ENCODE measurements at places on chromosomes 4 and X.

DNA sequence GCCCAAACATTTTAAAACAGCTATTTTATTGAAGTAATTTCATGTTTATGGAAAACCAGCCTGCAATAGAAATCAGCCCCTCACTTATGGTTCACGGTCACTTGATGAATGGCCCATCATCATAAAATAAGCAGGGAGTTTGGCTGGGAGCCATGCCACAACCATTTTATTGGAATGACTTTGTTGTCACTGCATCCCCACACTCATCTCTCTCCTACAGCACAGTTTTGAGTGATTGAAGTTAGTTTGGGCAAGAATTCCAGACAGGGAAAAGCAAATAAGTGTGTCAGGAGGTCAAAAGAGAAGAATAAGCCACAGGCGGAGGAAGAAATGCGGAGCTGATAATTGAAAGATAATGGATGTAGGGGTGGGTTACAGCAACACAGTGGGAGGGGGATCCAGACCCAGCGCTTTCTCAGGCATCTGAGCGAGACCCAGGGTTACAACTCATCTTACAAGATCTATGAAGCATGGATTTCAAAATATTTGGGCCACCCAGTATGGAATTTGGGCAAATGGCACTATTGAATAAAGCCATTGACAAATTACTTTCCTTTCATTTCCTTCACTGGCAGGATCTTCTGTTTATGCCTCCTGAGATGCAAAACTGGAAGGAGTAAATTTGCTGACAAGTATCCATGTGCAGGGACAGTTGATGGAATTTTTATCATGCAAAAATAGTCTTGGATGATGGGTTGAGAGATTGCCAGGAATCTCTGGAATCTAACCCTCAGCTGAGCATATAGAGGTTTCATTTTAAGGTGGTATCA is 100.8 kb downstream of the SHROOM3 start:
- DNase-seq: no peak

DNA sequence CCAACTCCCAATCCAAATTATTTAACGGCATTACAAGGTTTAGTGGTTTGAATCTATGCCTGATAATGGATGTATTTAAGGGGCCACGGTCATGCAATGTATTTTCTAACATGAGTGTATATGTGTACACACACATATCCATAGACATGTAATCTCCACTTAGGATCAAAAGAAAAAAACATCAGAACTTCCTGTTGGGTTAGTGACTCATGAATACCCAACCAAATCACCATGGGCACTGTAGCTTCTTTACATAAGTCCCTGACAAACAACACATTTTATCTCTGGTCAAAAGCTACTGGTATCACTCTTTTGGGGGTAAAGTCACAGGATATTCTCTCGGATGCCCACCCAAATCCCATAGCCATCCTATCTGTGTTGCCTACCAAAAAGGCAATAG is 36.5 kb upstream of the TFDP3 start:
- DNase-seq: no peak

DNA sequence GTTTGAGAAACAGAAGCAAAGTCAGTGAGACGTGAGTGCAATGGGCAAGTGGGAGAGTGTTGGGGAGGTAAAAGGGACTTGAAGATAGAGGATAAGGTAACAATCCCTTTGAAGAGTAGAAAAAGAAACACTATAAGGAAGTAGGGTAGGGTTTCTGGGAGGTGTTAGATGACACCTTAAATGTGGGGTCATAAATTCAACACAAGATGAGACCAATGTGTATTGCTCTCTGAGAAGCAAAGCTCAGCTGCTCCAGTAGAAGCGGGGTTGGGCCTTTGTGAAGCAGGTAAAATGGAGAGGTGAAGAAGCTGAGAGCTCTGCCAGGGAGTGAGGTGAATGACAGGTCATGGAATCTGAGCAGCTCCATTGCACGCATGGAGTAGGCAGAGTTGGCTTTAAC is 85.3 kb downstream of the REELD1 start:
- DNase-seq: no peak

DNA sequence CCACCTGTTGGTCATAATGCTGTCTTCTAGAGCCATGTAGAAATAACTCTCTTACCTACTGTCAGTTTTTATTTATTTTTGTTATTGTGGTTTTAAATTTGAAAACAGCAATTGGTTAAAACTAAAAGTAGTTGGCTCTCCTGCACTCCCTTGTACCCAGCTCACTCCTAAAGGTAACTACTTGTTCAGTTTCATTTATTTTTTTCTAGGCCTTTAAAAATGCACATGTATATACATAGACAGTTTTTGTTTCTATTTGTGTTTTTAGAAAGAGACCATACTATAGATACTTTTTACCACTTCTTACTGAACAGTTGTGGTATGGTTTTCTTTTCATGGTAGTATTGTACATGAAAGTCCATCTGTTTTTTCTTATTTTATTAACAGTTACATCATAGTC is 16.8 kb downstream of the SMAD1 start:
- DNase-seq: no peak

GRCh38 chrX:65697915-65698796 is 30.7 kb downstream of the MSN start:
- DNase-seq: peak; percentile 45

DNA sequence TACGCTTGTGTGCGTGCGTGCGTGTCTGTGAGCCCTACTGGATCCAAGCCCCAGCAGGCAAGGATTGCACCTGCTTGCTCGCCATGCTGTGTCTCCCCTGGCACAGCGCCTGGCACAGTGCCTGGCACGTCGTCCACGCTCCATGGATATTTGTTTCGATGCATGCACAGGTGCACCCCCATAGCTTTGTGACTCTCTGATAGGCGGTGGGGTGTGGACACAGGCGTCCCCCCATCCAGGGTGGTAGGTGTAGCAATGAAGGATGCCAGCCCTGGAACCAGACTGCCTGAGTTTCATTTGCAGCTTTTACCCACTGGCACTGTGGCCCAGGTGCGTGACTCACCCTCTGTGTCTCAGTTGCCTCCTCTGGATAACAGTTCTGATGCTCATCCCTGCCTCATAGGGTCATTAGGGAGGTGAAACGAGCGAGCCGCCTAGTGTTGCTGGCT is 20.2 kb downstream of the PIGG start:
- no peak for DNase-seq

- DNase-seq: no peak
These were observed 120.6 kb upstream of the NUDT6 start for GRCh38 chr4:123043013-123043412.

DNA sequence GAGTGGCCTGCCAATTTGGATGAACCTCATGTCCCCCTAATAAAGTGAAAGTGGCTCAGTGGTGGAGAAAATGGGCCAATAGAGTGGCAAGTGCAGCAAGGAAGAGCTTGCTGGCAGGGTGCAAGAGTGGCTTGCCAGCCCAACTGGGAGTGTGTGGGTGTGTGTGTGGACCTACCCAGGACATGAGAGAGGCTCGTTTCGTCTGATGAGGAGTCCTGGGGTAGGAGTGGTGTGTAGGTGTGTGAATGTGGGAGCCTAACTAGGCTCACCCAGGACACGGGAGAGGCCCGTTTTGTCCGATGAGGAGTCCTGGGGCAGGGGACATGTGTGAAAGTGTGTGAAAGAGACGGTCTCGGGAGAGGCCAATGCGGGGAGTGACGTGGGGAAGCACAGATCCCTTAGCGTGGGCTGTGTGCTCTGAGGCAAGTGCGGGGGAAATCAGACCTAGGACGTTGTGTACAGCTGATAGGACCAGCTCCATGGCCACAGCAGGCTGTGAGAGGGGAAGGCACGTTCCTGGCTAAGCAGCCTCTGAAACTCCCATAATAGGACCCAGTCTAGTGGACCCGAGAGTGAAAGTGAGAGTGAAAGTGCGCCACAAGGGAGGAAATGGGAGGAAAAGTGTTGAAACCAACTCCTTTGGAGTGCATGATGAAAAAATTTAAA is 5.3 kb downstream of the GAGE10 start:
- no peak for DNase-seq

DNA sequence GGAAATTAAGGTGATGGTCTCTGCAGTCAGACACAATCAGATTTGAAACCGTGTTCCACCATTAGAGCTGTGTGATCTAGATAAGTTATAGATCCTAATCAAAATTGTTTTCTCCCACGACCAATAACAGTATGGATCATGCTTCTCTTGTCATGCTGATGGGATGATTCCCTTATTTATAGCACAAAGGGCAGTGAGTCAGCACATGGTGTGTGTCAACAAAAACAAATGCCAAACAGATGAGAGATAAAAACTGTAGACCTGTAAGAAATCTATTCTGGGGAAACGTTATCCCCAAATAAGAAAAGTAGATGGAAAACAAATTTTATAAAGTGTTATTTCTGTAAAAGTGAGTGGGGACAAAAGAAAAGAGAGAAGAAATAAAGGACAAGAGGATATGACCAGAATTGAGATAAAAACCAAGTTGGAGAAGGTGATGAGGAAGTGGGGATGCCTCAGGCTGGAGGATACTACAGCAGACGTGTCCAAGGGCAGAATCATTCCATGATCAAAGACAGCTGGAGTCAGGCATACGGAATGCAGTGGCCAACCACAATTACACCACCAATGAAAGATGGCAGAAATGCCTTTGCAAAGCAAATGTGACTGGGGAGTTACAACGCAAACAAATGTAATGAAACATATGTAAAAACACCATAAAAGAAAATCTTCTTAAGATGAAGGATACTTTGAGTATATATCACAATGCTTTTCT is 377.8 kb upstream of the PRKX start:
- DNase-seq: no peak

DNA sequence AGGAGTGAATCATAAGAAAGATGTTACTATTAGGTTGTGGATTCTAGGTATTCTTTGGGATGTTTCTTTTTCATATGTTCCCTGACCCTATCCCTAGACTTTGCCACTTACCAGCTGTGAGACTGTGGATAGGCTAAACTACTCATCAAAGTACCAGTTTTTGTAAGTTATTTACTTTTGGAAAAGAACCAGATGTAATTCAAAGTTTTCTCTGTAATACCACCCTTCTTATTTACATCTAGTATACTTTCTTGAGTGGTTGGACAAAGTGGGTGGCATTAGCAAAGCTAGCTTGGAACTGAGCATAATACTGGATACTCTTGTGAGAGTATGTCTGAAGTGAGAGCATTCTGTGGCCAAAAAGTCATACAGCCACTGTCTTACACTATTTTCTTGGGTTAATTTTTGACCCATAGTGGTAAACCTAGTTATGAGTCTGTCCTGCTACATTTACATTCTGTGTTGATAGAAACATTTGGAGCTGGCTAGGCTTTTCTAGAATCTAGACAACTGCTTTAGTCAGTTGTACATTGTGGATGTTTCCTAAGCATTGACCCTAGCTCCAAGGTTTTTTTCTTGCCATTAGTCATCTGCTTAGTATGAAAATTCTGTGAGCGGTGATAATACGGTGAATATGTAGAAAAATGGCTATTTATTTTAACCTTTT is 41.7 kb downstream of the KDM6A start:
- no peak for DNase-seq

- DNase-seq: no peak
These were observed 33.3 kb upstream of the SORCS2 start for GRCh38 chr4:7158991-7159390.

GRCh38 chr4:56434599-56435139 is 746 bp downstream of the PPAT start:
- DNase-seq: no peak

GRCh38 chrX:2954541-2954940 is 25.4 kb upstream of the ARSD start:
- DNase-seq: no peak

- no peak for DNase-seq
These were observed 148.8 kb downstream of the GPC3 start for GRCh38 chrX:133836561-133836960.

GRCh38 chr4:7949759-7950158 is 10.1 kb upstream of the AFAP1 start:
- no peak for DNase-seq

- no peak for DNase-seq
These were observed 123.3 kb downstream of the NFKB1 start for GRCh38 chr4:102624505-102624904.

DNA sequence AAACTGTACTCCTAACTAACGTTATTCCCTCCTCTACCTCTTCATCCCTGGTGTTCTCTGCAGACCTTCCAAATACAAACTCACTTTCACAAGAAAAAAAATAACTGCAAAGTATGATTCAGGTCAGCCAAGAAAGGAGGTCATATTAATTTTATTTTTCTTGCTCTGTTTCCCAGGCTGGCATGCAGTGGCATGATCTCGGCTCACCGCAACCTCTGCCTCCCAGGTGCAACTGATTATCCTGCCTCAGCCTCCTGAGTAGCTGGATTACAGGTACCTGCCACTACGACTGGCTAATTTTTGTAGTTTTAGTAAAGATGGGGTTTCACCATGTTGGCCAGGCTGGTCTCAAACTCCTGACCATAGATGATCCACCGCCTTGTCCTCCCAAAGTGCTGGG is 156.6 kb downstream of the CHIC2 start:
- DNase-seq: no peak

- no peak for DNase-seq
These were observed 115.7 kb upstream of the MAGEB16 start for GRCh38 chrX:35682476-35682875.

- DNase-seq: no peak
These were observed 10.5 kb downstream of the SLC6A8 start for GRCh38 chrX:153697924-153698865.

DNA sequence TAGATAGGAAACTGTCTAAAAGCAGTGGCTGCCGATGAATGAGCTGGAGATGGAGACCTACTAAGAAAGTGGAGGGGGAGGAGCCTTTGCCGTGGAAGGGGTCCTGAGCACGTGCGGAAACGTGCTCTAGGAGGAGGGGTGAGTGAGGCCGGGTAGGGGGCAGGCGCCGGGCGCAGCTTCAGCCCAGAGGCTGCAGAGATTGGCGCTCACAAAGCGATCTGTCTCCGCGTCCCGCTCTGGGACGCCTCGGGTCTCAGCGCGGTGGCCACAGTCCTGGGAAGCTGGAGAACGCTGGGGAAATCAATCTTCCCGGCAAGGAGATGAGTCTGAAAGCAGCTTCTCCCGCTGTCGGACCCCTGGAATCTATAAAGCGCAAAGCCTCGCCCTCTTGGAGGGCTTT is 444 bp upstream of the ARHGAP6 start:
- no peak for DNase-seq

- DNase-seq: no peak
These were observed 97.7 kb downstream of the KDM6A start for GRCh38 chrX:44970709-44971108.

DNA sequence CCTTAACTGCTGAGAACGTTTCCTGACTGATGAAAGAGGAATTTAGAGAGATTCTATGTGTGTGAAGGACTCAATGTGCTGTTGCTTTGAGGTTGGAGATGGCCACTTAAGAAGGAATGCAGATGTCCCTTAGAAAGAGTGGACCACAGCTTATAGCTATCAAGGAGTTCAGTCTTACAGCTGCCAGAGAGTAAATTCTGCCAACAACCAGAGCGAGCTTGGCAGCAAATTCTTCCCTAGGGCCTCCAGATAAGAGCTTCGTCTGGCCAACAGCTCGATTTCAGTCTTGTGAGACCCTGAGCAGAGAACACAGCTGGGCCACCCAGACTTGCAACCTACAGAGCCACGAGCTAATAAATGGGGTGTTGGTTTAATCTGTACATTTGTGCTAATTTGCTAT is 21.8 kb downstream of the MID1 start:
- no peak for DNase-seq
